MCF 10A (cell line): ENCODE measurements at places on chromosomes 1 and 21. TPM values are rescaled to one million over a fixed set of nuclear protein-coding genes. Genes with fewer than 3 reads are reported as not detected.

- no peak overlapping the region for H3K4me3 ChIP-seq
- H3K27me3 ChIP-seq, result no peaks in the 10 kb centered on the region
- peaks cover 36% of the 10 kb centered on the region for H3K4me1 ChIP-seq
- no peak for DNase-seq
Measured at GRCh38 chr1:156664767-156665411, 12.3 kb downstream of the NES start.

DNA sequence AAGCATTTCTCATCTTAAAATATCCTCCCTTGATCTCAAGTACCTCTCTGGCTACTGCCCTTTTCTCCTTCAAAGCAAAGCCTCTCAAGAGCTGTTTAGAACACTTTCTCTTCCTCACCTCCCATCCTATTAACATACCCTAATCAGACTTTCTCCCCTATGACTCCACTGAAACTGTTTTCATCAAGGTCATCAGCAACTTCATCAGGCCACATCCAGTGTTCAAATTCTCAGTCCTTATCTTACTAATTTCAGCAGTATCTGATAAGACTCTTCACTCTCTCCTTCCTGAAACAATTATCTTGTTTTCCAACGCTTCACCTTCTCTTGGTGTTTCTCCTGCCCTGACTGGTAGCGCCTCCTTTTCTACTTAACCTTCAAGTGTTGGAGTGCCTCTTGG, 1.5 kb upstream of the RAP1A start:
- DNase-seq, result no peak
- H3K4me1 ChIP-seq, result peaks cover 26% of the 10 kb centered on the region
- peaks cover under 1% of the 10 kb centered on the region for H3K36me3 ChIP-seq
- H3K27me3 ChIP-seq, result no peaks in the 10 kb centered on the region
- no peak overlapping the region for H3K4me3 ChIP-seq

GRCh38 chr21:15057285-15057684, 7.5 kb downstream of the NRIP1 start:
- no peak for DNase-seq
- no peaks in the 10 kb centered on the region for H3K27me3 ChIP-seq
- peak overlapping the region; percentile 43 for H3K27ac ChIP-seq
- H3K4me1 ChIP-seq, result peaks cover 52% of the 10 kb centered on the region

DNA sequence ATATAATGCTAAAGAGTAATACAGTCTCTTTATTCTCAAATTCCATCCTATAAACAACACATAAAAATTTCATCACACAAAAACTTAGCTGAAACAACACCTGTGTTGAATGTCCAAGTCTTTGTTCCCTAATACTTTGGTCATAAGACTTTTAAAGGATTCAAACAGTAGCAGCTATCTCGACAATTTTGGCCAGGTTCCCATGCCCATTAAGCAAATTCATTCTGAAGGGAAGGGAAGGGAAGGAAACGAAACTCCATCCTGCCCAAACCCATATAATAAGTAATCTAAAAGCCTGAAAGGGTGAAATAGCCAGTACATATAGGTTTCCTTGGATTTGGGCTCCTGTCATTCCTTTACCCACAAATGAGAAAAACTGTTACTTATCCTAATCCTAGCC, 7.5 kb downstream of the IVNS1ABP start:
- no peak for DNase-seq
- H3K27ac ChIP-seq, result peak overlapping the region; percentile 67
- no peak overlapping the region for H3K4me3 ChIP-seq

Gene FCAMR
- total RNA-seq, result not detected in 2 replicates
